Chondrocyte (in vitro differentiated cells): ENCODE measurements at places on chromosomes 12 and 14. TPM values are rescaled to one million over a fixed set of nuclear protein-coding genes. Genes with fewer than 3 reads are reported as not detected.

- peak; percentile 38 for DNase-seq
- H3K27ac ChIP-seq: no peak overlapping the region
- H3K27me3 ChIP-seq: peaks cover 76% of the 10 kb centered on the region
- H3K4me1 ChIP-seq: no peaks in the 10 kb centered on the region
These were observed 46.7 kb downstream of the SMUG1 start for GRCh38 chr12:54142114-54142475.

- no peak overlapping the region for H3K27ac ChIP-seq
- no peaks in the 10 kb centered on the region for H3K4me1 ChIP-seq
- no peak overlapping the region for H3K4me3 ChIP-seq
- DNase-seq: no peak
- no peaks in the 10 kb centered on the region for H3K27me3 ChIP-seq
- peaks cover 32% of the 10 kb centered on the region for H3K36me3 ChIP-seq
These were observed 18.9 kb upstream of the TOMM20L start for GRCh38 chr14:58376791-58377190.

- H3K36me3 ChIP-seq: peaks cover 16% of the 10 kb centered on the region
- no peak overlapping the region for H3K4me3 ChIP-seq
- no peak for DNase-seq
- H3K4me1 ChIP-seq: peaks cover under 1% of the 10 kb centered on the region
- no peak overlapping the region for H3K27ac ChIP-seq
These were observed 103.6 kb downstream of the DAAM1 start for GRCh38 chr14:59292028-59292427.

- H3K27me3 ChIP-seq: no peaks in the 10 kb centered on the region
- H3K4me3 ChIP-seq: no peak overlapping the region
- peak overlapping the region; percentile 62 for H3K27ac ChIP-seq
- DNase-seq: no peak
- H3K36me3 ChIP-seq: no peaks in the 10 kb centered on the region
- H3K4me1 ChIP-seq: peaks cover 74% of the 10 kb centered on the region
These were observed 7.3 kb downstream of the CAND1 start for GRCh38 chr12:67276421-67276820.

DNA sequence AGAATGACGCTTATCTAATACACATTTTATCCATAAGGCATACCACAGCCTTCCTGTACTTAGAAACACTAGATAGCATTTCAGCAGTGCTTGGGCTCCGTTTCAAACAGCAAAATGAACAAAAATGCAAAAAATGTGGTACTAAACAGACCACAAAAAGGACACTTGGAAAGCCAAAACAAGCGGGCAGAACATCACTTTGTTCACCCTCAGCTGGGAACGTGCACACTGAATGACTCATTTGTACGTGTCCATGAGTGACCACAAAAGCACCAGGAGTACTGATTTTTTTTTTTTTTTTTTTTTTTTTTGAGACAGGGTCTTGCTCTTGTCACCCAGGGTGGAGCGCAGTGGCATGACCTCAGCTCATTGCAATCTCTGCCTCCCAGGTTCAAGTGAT, 8.9 kb upstream of the FOXN3 start:
- no peaks in the 10 kb centered on the region for H3K27me3 ChIP-seq
- no peaks in the 10 kb centered on the region for H3K36me3 ChIP-seq
- H3K4me1 ChIP-seq: peaks cover 83% of the 10 kb centered on the region

DNA sequence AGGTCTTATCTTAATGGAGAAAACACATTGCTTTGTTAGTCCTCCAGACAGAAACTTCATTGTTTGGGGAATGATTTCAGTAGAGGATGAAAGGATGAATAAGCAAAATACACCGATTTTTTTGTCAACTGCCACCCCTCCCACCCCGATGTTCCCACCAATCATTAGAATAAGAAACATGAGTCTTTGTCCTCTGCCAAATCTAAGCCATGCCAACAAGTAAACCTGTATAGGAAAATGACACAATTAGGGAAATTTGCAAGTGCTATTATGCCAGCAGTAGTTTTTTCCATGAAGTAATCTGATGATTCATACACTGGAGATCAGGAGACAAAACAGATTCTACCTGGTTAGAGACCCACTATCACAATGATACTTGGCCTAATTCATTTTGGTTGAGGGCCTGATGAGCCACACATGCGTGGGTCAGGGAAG, 35.9 kb downstream of the FLRT2 start:
- no peak overlapping the region for H3K4me3 ChIP-seq
- H3K36me3 ChIP-seq: peaks cover 27% of the 10 kb centered on the region
- DNase-seq: no peak
- H3K4me1 ChIP-seq: peaks cover 56% of the 10 kb centered on the region
- H3K27ac ChIP-seq: peak overlapping the region; percentile 86

DNA sequence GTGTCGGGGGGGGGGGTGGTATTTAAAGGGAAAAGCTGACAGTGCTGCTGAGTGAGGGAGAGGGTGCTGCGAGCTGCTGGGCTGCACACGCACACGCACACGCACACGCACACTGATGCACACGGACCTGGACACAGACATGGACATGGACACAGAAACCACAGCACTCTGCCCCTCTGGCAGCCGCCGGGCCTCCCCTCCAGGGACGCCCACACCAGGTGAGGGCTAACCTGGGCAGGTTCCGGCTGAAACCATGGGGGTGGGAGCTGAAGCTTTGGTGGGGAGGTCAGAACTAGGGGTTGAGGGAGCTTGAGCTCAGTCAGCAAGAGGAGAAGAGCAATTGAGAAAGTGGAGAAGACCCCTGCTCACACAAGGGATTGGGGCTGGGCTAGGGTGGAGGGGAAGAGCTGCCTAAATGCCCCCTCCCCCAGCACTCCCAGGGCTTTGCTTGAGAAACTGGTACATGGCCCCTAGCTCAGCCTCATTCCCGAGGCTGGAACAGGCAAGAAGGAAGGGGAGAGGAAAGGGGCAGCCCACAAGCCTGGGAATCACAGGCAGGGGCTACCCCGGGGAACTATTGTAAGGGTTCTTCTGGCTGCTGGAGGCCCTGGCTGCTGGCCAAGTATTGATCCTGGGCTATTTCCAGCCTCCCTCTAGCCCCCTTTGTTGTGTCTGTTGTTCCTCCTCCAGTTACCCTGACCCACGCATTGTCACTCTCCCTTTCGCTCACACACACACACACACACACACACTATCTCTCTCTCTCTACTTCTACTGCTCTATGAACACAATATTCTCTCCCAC, at the start of gene REM2:
TSS of gene REM2 (plus strand) at position 50 of the 804 bp plus-strand sequence. CDS start at position 116, 66 bp downstream.
- H3K27me3 ChIP-seq: no peaks in the 10 kb centered on the region
- H3K4me1 ChIP-seq: peaks cover 22% of the 10 kb centered on the region
- peak within 1 kb of the TSS; percentile 8 for H3K27ac ChIP-seq
- H3K4me3 ChIP-seq: no peak within 1 kb of the TSS
- DNase-seq: no peak

DNA sequence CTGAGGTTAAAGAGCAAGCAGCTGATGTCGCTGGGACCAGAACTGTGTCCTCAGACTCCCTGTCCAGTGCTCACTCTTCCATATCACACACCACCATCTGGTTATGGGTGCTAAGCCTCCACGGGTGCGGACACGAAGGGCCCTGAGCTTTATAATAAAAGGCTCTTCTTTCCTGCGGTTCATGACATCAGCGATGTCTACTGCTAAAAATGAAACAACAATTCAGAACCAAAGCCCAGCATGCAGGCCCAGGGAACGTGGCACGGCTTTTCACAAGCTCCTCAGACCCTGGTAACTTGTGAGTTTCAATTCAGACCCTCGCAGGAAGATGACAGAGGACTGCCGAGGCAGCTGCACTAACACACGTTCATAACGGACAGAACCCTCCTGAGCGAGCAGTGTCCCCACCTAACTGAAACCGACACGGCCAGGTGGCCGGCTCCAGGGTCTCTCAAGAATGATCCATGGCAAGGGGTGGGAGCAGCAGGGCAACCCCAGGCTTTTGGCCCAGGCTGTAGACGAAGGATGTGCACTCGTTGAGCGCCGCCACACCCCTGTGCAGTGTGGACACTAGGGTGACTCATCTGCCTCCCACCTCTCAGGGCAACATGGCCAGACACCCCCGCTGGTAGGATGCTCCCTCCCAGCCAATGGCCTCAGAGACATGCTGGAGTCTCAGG, 180.3 kb downstream of the CALM1 start:
- H3K27ac ChIP-seq: no peak overlapping the region
- no peaks in the 10 kb centered on the region for H3K4me1 ChIP-seq
- H3K27me3 ChIP-seq: no peaks in the 10 kb centered on the region
- H3K36me3 ChIP-seq: peaks cover 1% of the 10 kb centered on the region
- H3K4me3 ChIP-seq: no peak overlapping the region

- no peak for DNase-seq
- H3K36me3 ChIP-seq: no peaks in the 10 kb centered on the region
- H3K4me1 ChIP-seq: no peaks in the 10 kb centered on the region
- H3K27ac ChIP-seq: no peak overlapping the region
- peaks cover 27% of the 10 kb centered on the region for H3K27me3 ChIP-seq
These were observed 137.7 kb upstream of the TRHDE start for GRCh38 chr12:72134246-72135020.

GRCh38 chr14:63431466-63431865, 111.7 kb downstream of the PPP2R5E start:
- H3K27ac ChIP-seq: no peak overlapping the region
- no peak overlapping the region for H3K4me3 ChIP-seq
- H3K27me3 ChIP-seq: no peaks in the 10 kb centered on the region
- no peak for DNase-seq
- H3K36me3 ChIP-seq: no peaks in the 10 kb centered on the region

DNA sequence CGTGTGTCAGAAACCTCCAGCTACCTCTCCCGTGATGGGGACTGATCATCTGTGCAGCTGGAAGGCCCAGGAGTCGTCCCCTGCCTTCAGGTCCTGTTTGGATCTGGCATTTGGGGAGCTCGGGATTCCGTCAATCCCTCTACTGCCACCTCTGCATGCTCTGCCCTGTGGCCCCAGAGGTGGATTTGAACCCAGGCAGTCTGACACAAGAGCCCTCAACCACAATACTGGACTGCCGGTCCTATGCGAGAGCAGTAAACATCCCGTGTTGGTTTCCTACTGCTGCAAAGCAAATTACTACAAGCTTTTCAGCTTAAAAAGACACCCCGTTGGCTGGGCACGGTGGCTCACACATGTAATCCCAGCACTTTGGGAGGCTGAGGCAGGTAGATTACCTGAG, 121.9 kb upstream of the FKBP4 start:
- no peak for DNase-seq
- H3K27ac ChIP-seq: no peak overlapping the region
- no peaks in the 10 kb centered on the region for H3K4me1 ChIP-seq

DNA sequence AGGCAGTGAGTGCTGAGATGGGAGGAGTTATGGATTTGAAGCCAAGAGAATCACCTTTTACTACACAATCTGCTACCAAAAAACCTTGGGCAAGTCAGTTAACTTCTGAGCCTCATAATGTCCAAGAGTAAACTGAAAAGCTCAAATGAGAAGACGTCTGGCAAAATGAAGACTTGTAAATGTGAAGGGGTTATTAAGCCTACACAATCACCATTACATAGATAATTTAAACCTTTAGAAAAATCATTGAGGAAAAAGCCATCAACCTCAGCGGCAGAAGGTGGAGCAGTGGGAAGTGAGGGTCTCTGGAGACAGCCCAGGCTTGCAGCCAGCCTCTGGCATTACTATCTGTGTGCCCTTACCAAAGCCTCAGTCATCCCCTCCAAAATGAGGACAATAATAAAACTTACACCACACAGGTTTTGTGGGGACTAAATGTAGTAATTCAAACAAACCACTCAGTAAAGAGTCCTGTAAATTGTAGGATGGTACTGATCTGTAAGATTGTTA, 50.5 kb upstream of the CCDC175 start:
- DNase-seq: no peak
- H3K4me3 ChIP-seq: no peak overlapping the region
- H3K4me1 ChIP-seq: peaks cover 7% of the 10 kb centered on the region
- no peaks in the 10 kb centered on the region for H3K36me3 ChIP-seq
- peaks cover 54% of the 10 kb centered on the region for H3K27me3 ChIP-seq

DNA sequence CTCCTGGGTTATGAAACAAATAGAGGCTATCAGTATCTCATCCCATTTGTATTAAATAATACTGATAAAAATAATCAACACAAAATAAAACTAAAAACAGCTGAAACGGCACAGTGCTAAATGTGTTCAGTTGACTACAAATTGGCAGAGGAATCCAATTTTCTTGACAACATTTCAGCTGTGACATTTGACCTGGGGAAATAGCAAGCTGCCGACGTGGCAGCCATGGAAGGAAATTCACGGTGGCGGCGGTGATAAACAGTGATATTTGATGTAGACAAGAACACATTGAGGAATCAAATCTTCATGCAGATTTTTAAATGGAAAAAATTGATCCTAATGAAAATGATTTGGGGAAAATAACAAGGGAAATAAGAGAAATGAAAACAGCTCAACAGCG, 159.1 kb upstream of the RTL1 start:
- no peak for DNase-seq
- no peaks in the 10 kb centered on the region for H3K36me3 ChIP-seq
- peaks cover 34% of the 10 kb centered on the region for H3K4me1 ChIP-seq
- peak overlapping the region; percentile 7 for H3K27ac ChIP-seq
- H3K27me3 ChIP-seq: peaks cover 2% of the 10 kb centered on the region

DNA sequence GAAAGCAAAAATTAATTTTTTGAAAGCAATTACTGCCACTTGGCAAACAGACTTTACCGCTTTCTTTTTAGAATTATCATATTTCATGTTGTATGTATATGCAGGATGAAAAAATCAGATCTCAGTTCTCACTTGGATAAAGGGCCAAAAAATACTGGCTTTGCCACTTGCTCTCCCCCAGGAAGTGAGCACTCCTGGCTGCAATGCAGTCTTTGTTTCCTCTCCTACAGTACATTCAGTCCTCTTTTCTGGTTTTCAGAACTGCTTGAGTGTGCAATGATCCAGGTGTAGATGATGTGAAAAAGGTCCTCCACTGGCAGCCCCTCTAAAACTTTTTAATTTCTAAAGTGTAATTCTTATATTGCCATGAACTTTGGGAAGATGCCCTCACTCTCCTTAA, 183.4 kb downstream of the SLC25A21 start:
- no peaks in the 10 kb centered on the region for H3K36me3 ChIP-seq
- no peak overlapping the region for H3K4me3 ChIP-seq
- peaks cover 17% of the 10 kb centered on the region for H3K4me1 ChIP-seq
- H3K27me3 ChIP-seq: no peaks in the 10 kb centered on the region
- no peak overlapping the region for H3K27ac ChIP-seq
- DNase-seq: no peak

GRCh38 chr14:35991356-35991755, 165.2 kb downstream of the BRMS1L start:
- H3K27ac ChIP-seq: no peak overlapping the region
- no peak overlapping the region for H3K4me3 ChIP-seq
- no peak for DNase-seq
- H3K36me3 ChIP-seq: no peaks in the 10 kb centered on the region
- H3K4me1 ChIP-seq: no peaks in the 10 kb centered on the region
- peaks cover 5% of the 10 kb centered on the region for H3K27me3 ChIP-seq

GRCh38 chr14:21026274-21026987, 1.6 kb upstream of the NDRG2 start:
- DNase-seq: no peak
- H3K36me3 ChIP-seq: no peaks in the 10 kb centered on the region
- no peak overlapping the region for H3K4me3 ChIP-seq
- peaks cover 10% of the 10 kb centered on the region for H3K4me1 ChIP-seq
- peaks cover 12% of the 10 kb centered on the region for H3K27me3 ChIP-seq

The SIX1 gene
- total RNA-seq: 92.0 to 204 TPM (median 94.6 TPM) in 3 replicates

The OTUB2 gene
- total RNA-seq: 0.99 to 2.1 TPM (median 1.9 TPM) in 3 replicates

The VEZT gene
- 69.3 to 79.4 TPM (median 74.7 TPM) in 3 replicates for total RNA-seq

The ARPC3 gene
- 219 to 248 TPM (median 226 TPM) in 3 replicates for total RNA-seq

The HPD gene
- not detected in 3 replicates for total RNA-seq

The ERP27 gene
- 0.73 to 0.87 TPM (median 0.77 TPM) in 3 replicates for total RNA-seq

The DHH gene
- 0.07 TPM in 1 of 3 replicates, not detected in the others for total RNA-seq

The KRT74 gene
- not detected in 3 replicates for total RNA-seq

The GCH1 gene
- 0.56 to 1.4 TPM (median 0.95 TPM) in 3 replicates for total RNA-seq

The DCN gene
- total RNA-seq: 723 to 2,473 TPM (median 743 TPM) in 3 replicates

The SSPN gene
- total RNA-seq: 38.9 to 42.9 TPM (median 39.2 TPM) in 3 replicates

The KLRC1 gene
- total RNA-seq: not detected in 3 replicates

The TMEM63C gene
- 7.6 to 10.3 TPM (median 8.7 TPM) in 3 replicates for total RNA-seq

The AKAP6 gene
- 3.5 to 4.3 TPM (median 3.6 TPM) in 3 replicates for total RNA-seq

The PLEKHG7 gene
- total RNA-seq: not detected in 3 replicates
